ENCODE measurements at places on chromosomes 13 and 19.

GRCh38 chr13:75480671-75481175, 1.2 kb downstream of the TBC1D4 start:
- peak; percentile 73 for DNase-seq

DNA sequence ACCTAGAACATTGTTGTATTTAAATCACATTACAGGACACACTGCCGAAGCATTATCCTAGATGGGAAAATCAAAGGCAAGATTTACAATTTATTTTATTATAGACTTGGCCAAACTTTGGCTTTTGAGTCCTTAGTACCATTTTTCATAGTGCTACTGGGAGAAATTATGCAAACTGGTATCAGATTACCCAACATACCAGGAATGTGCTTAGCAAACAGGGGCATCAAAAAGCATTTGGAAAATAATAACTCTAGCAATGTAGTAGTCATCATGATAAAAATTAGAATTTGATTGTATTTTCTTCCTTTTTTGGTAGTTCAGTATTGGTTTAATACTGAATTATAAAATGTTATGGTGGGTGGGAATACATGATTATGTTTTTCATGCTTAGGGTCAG, 34.0 kb downstream of the GPC6 start:
- DNase-seq: no peak

DNA sequence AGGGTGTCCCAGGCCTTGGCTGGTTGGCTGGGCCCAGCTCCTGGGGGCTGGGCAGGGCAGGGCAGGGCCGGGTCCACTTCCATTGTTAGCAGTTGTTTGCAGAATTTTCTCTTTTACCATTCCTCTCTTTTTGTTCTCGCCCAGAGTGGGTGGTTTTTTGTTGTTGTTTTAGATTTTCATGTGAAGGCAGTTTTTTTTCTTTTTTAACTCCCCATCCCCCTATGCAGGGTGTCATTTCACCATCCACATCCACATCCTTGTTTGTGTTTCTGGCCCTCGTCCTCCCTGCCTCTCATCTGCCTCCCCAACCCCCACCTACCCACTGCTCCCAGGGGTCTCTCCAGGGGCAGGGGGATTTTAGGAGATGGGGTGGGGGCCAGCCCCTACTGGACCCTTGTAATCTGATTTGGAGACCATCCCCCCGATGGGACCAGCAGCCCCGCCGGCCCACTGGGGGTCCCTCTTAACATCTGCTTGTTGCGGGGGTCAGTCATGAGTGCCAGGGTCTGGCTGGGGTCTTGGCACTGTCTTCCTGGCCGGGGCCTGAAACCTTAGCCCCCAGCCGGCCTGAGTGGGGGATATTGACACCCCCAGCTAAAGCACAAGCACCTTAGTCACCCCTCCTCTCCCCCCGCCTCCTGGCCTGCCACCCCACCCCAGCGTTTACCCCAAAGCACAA, 10.4 kb downstream of the STX10 start:
- no peak for DNase-seq

DNA sequence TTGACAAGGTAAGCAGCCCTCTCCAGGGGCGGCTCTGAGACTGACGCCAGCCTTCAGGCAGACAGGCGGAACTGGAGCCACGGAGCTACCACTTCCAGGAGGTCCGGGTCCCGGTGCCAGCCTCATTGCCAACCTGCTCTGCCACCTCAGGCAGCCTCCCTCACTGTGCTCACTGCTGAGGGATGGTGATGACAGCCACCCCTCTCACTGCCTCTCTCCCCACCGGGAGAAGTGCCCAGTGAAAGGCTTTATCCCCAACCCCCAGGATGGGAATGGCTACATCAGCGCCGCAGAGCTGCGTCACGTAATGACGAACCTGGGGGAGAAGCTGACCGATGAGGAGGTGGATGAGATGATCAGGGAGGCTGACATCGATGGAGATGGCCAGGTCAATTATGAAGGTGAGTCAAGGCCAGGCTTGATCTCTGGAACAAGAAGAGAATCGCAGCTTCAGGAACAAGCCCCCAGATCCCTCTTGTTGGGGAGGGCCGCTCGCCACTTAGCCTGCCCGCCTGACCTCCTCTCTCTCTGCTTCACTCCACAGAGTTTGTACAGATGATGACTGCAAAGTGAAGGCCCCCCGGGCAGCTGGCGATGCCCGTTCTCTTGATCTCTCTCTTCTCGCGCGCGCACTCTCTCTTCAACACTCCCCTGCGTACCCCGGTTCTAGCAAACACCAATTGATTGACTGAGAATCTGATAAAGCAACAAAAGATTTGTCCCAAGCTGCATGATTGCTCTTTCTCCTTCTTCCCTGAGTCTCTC, 7.6 kb downstream of the CALM3 start:
- DNase-seq: no peak

- no peak for DNase-seq
These were observed 246.9 kb downstream of the DNAJC15 start for GRCh38 chr13:43270130-43270830.

GRCh38 chr13:27905650-27906049, 14.2 kb upstream of the PDX1 start:
- no peak for DNase-seq

DNA sequence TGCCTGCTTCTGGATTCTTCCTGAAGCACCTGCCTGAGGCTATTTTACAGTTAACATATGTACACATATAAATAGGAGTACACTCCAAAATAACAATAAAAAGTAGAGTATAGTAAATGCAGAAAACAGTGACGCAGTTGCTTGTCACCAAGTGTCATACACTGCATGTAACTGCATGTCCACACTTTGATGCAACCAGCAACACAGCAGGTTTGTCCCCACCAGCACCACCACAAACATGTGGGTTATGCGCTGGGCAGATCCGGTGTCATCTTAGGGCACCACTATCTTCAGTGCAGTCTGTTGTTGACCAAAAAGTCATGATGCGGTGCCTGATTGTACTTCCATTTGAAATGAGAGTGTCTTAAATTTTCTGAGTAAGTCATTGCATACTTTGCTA, 51.3 kb downstream of the COL4A2 start:
- DNase-seq: no peak

- DNase-seq: no peak
These were observed 116.5 kb upstream of the FBXL3 start for GRCh38 chr13:77143431-77143830.

DNA sequence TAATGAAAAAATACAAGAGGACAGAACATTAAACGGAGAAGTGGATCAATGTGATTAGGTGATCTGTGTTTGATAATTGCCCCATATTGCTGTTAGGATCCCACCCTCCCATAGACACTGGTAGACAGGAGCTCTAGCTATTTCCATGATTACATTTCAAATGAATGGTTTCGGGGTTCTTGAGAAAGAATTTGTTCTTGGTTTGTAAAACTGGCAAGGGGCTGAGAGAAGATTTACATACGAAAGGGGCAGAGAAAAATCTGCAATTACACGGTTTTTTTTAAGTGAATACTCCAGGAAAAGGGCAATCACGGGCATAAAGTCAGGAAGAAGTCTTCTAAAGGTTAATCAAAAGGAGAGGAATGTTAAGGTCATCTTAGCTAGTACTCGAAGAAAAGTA, 2125.7 kb upstream of the PCDH20 start:
- no peak for DNase-seq

GRCh38 chr19:952049-952679, 26.3 kb downstream of the ARID3A start:
- DNase-seq: no peak

DNA sequence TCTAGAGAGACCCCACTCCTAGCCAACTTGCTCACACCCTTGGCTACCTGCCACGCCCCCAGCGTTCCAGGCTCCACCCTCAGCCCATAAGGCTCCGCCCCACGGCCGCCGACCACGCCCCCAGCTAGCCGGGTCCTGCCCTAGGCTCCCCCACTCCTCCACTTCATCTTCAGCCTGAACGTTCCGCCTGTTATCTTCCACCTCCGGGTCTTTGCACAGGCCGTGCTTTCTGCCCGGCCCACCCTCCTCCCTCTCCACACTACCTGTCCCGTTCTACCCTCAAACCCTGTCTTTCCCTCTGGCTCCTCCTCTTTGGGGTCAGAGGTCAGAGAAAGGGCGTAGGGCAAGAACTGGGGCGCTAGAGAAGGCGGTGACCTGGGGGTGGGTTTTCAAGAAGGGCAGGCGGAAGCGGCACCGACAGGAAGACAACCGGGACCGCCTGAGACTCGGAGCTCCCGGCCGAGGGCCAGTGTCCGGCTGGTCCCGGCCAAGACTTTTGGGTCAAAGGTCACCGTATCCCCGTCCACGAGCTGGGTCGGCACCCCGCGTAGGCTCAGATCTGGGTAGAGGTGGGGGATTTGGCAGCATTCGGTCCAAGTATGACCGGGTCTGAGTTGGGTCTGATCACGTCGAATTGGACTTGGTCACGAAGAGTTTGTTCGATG, 2.2 kb downstream of the PDE4C start:
- peak; percentile 48 for DNase-seq

- peak; percentile 53 for DNase-seq
These were observed 1.2 kb downstream of the KLF2 start for GRCh38 chr19:16325641-16326400.

DNA sequence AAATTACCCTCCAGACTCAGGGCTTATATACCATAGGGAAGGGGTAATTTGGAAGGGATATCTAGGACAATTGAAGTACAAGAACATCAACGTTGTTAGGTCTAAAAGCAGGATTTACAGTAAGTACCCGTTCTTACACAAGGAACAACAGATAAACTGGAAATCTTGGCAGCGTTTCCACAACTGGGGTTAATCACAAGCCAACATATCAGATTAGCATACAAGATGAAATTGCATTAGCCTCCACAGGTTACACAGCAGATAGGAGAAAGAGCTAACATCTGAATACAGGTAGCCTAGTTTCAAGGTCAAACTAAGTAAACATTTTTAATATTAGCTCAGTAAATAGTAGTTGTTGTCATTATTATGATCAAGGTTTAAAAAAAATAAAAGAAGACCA, 1214.0 kb upstream of the PCDH20 start:
- DNase-seq: no peak

DNA sequence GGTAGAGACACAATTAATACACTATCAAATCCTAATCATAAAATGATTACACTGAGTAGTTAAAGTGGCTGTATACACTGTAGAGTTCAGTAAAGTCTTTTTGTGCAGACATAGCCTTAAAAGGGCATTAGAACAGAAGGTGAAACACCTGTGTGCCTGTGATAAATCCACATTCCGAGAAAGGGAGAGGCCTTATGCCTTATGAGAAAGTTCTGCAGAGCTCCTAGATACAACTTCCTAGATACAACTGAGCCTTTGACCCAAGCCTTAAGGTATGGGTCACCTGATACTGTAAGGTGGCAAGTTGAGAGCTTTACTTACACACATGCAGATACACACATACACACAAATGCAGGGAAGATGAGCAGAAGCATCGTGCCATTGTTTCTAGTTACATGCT, 6.3 kb downstream of the SERP2 start:
- DNase-seq: no peak

GRCh38 chr13:23703246-23703860, 133.1 kb downstream of the TNFRSF19 start:
- no peak for DNase-seq

DNA sequence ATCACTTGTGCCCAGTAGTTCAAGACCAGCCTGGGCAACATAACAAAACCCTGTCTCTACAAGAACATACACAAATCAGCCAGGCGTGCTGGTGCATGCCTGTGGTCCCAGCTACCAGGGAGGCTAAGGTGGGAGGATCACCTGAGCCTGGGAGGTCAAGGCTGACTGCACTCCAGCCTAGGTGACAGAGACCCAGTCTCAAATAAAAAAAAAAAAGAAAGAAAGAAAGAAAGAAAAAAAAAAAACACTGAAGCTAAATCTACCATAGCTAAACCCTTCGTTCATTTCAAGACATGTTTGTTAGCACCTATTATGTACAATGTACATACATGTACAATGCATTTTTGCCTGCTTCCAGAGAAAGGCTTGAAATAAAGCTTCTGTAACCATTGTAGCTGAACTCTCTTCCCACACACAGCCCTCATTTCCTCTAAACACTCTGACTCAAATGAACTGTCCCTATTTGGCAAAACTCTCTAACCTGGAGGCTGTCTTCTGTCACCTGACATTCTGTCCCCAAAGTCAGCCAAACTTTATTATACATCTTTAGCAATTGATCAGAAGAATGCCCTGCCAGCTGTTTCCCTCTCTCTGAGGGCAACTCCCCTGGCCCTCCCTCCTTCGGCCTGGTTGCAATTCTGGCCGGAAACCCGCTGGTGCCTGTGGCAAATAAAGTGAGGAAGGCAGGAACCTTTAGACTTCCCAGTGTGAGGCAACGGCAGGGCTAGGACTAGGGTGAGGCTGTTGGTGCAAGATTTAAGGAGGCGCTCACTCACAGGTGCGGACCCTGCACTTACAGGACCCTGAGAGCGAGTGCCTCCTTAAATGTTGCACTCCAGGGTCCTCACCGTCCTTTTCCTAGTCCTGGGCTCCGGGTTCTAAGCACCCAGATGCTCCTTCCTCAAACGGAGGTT, 1.8 kb downstream of the ETHE1 start:
- peak; percentile 79 for DNase-seq

DNA sequence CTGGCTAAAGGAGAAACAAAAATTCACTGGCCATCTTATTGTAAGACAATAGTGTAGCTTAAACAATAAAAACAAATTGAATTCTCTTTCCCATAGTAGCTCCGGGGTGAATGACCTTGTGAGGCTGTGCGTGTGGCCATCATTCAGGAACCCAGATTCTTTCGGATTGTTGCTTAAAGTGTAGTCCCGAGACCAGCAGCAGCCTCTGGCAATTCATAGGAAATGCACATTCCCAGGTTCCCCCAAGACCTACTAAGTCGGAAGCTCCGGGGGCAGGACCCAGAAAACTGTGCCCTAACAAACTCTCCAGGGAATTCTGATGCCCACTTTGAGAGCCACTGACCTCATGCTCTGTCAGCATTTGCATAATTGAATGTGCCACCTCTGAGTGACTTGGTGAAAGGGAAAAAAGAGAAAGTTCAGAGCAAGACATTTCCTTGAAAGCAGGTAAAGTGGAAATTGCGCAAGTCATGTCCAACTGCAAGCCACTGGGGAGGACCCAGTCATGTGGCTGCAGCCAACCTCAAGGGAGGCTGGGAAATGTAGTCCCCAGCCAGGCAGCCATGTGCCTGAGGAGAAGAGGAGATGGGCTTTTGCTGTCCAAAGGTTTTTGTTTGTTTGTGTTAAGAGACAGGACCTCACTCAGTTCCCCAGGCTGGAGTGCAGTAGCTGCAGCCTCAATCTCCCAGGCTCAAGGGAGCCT, 50.7 kb upstream of the PNMA8B start:
- DNase-seq: no peak

DNA sequence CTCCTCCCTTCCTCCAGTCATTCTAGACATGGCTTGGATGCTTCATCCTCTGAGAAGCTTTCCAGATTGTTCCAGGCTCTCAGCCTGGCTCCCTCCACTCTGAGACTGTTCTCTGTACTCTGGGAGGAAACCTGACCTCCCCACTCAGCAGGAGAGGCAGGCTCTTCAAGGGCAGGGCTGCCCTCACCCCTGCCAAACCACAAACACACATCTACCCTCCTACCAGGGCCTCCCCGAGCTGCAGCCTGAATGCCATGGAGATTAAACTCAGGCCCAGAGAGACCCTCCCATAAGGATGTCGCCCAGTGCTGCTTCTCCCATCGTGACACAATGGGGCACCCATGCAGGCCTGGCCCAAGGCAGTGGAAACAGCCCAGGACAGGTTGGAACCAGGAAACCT, 16.2 kb downstream of the NUMBL start:
- DNase-seq: no peak

GRCh38 chr19:17256130-17256529, 8.4 kb downstream of the USHBP1 start:
- DNase-seq: no peak
